ENCODE measurements at places on chromosomes 3 and 15. TPM values are rescaled to one million over a fixed set of nuclear protein-coding genes. Genes with fewer than 3 reads are reported as not detected.

DNA sequence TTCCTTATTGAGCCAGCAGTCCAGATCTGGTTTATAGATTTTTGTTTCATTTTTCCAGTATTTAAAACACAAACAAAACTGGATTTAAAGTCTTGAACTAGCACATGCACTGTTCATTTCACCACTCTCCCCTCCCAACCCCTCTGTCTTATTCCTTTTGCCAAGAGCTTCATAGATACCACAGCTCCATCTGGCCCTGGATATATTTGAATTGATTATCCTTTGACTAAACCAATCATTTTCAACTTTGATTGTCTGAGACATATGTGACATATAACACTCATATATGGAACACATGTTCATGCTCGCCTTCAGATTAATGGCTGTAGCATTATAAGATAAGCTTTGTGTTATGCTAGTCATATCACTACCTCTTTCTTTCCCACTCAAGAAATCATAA is 376.6 kb upstream of the NAALADL2 start:
- no peaks in the 10 kb centered on the region for H3K36me3 ChIP-seq
- H3K4me1 ChIP-seq, result no peaks in the 10 kb centered on the region

DNA sequence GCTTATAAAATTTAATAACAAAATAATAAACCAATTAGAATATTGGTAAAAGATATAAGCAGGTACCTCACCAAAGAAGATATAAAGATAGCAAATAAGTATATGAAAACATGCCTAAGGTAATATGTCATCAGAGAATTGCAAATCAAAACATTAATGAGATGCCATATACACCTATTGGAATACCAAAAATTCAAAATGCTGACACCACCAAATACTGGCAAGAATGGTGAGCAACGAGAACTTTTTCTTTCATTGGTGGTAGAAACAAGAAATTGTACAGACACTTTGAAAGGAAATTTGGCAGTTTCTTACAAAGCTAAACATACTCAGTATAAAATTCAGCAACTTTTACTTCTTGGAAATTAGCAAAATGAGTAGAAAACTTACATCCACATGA is 346.9 kb upstream of the ROBO1 start:
- no peaks in the 10 kb centered on the region for H3K27me3 ChIP-seq
- H3K4me1 ChIP-seq, result no peaks in the 10 kb centered on the region
- no peaks in the 10 kb centered on the region for H3K36me3 ChIP-seq
- no peak overlapping the region for H3K4me3 ChIP-seq
- H3K27ac ChIP-seq, result no peak overlapping the region

DNA sequence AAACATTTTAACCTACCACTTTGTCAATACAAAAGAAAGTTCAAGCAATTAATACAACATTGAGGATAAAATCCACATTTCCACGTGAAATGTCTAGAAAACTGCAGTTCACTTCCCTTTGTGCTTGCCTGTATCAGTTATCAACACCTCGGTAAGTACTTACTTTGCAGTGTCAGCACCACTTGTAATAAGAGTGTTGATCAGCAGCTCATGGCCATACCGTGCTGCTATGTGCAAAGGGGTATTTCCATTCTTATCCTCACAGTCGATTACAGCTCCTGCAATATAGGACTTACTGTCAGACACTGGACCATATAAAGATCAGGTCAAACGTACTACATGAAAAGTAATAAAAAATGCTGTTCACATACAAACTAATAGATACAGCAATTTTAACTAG is 84.4 kb downstream of the ANKRD28 start:
- H3K4me3 ChIP-seq, result no peak overlapping the region
- no peaks in the 10 kb centered on the region for H3K4me1 ChIP-seq
- DNase-seq, result no peak

- H3K27ac ChIP-seq, result peak overlapping the region; percentile 71
- H3K4me1 ChIP-seq, result peaks cover 40% of the 10 kb centered on the region
- no peaks in the 10 kb centered on the region for H3K27me3 ChIP-seq
- no peak overlapping the region for H3K4me3 ChIP-seq
Measured at GRCh38 chr3:58386626-58387365, 46.8 kb downstream of the PDHB start.

DNA sequence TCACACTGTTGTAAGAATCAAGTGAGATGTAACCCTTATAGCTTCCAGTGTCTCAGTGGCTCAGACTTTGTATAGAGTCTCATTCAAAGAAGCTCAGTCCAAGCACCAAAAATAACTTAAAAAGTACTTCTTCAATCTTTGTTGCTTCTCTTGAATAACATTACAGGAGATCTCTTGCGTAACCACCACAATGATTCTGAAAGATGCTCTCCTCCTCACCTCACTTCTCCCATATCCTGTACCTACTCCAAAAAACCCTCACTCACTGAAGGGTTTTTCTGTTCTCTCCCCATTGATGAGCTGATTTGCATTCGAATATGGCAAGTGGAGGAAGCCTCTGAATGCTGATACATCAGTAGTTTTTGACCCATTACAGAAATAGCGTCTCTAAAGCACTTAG is 39.4 kb upstream of the MRPS22 start:
- H3K27me3 ChIP-seq, result no peaks in the 10 kb centered on the region
- no peak overlapping the region for H3K4me3 ChIP-seq
- H3K4me1 ChIP-seq, result no peaks in the 10 kb centered on the region
- no peaks in the 10 kb centered on the region for H3K36me3 ChIP-seq

- DNase-seq, result no peak
- H3K27ac ChIP-seq, result peak overlapping the region; percentile 99
- H3K36me3 ChIP-seq, result peaks cover 2% of the 10 kb centered on the region
- peaks cover 54% of the 10 kb centered on the region for H3K4me1 ChIP-seq
- no peak overlapping the region for H3K4me3 ChIP-seq
- H3K27me3 ChIP-seq, result no peaks in the 10 kb centered on the region
Measured at GRCh38 chr3:184339001-184339400, 1.6 kb downstream of the FAM131A start.

DNA sequence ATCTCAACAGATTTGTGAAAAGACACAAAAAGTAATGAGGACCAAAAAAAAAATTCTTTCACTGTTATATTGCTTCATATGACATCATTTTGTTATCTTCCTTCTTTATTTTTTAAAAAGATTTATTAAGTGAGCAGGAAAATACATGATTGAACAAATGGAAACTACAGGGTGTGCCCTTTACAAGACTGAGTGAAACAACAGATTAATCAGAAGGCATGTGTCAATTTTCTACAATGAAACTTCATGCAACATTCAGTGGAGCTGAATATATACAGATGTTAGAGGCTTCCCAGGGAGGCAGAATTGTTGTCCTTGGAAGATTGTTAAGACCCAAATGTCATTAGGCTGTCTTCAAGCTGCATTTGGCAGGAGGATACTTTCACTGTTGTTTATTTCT is 28.4 kb upstream of the SLC2A2 start:
- DNase-seq, result no peak
- H3K36me3 ChIP-seq, result no peaks in the 10 kb centered on the region
- no peak overlapping the region for H3K4me3 ChIP-seq
- peaks cover 17% of the 10 kb centered on the region for H3K4me1 ChIP-seq
- no peaks in the 10 kb centered on the region for H3K27me3 ChIP-seq

GRCh38 chr3:9019259-9019961 is 56.1 kb upstream of the RAD18 start:
- H3K27me3 ChIP-seq, result no peaks in the 10 kb centered on the region
- DNase-seq, result no peak
- H3K36me3 ChIP-seq, result no peaks in the 10 kb centered on the region
- no peak overlapping the region for H3K4me3 ChIP-seq
- H3K27ac ChIP-seq, result no peak overlapping the region

GRCh38 chr3:4564270-4564669 is 71.1 kb downstream of the ITPR1 start:
- no peak overlapping the region for H3K27ac ChIP-seq
- no peaks in the 10 kb centered on the region for H3K36me3 ChIP-seq
- H3K27me3 ChIP-seq, result no peaks in the 10 kb centered on the region
- no peak for DNase-seq
- H3K4me1 ChIP-seq, result no peaks in the 10 kb centered on the region

- no peaks in the 10 kb centered on the region for H3K4me1 ChIP-seq
- no peak overlapping the region for H3K27ac ChIP-seq
- H3K27me3 ChIP-seq, result no peaks in the 10 kb centered on the region
- no peak overlapping the region for H3K4me3 ChIP-seq
- DNase-seq, result no peak
- no peaks in the 10 kb centered on the region for H3K36me3 ChIP-seq
Measured at GRCh38 chr3:73866846-73867245, 242.1 kb upstream of the PDZRN3 start.

DNA sequence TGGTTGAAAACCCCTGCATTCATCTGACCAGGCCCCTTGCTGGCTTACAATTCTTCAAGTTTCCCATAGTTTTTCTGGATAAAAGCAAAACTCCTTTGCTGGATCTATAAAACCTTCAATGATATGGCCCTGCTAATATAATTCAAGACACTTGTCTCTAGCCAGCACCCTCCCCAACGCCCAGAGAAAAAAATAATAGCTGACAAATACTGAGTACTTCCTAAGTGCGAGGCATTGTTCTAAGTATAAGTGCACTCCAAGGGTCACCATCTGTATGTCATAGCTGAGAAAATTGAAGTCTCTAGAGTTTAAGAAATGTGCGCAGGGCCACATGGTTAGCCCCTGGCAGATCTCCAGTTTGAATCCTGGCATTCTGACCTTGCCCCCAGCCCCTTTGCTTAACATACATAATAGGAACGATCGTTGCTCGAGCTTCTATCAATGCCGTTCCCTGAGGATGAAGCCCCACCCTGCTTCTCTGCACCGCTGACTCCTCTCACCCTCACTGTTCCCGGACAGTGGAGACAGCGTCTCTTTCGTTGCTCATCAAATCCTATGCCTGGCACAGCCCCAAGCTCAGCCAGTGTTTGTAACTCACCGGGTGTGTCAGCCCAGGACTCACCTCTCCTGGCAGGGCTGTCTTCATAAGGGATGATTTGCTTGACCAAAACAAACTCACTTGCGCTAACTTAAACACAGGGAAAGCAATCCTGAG is 377.1 kb upstream of the PROK2 start:
- no peak overlapping the region for H3K27ac ChIP-seq
- no peaks in the 10 kb centered on the region for H3K4me1 ChIP-seq
- DNase-seq, result peak; percentile 34
- peaks cover 4% of the 10 kb centered on the region for H3K27me3 ChIP-seq
- H3K36me3 ChIP-seq, result no peaks in the 10 kb centered on the region

GRCh38 chr15:40046721-40047414 is 7.9 kb upstream of the SRP14 start:
- H3K27me3 ChIP-seq, result no peaks in the 10 kb centered on the region
- H3K4me1 ChIP-seq, result peaks cover 25% of the 10 kb centered on the region
- H3K4me3 ChIP-seq, result no peak overlapping the region
- H3K36me3 ChIP-seq, result no peaks in the 10 kb centered on the region
- DNase-seq, result peak; percentile 76
- peak overlapping the region; percentile 60 for H3K27ac ChIP-seq

- no peaks in the 10 kb centered on the region for H3K36me3 ChIP-seq
- H3K4me3 ChIP-seq, result no peak overlapping the region
- no peaks in the 10 kb centered on the region for H3K4me1 ChIP-seq
- H3K27ac ChIP-seq, result no peak overlapping the region
- H3K27me3 ChIP-seq, result peaks cover 1% of the 10 kb centered on the region
Measured at GRCh38 chr3:115699706-115700105, 76.4 kb downstream of the GAP43 start.

- H3K27me3 ChIP-seq, result no peaks in the 10 kb centered on the region
- no peak for DNase-seq
- H3K4me1 ChIP-seq, result no peaks in the 10 kb centered on the region
- no peak overlapping the region for H3K4me3 ChIP-seq
- no peak overlapping the region for H3K27ac ChIP-seq
Measured at GRCh38 chr3:152151216-152151876, 117.4 kb upstream of the MBNL1 start.

GRCh38 chr15:39774688-39775267 is 7.9 kb downstream of the FSIP1 start:
- no peaks in the 10 kb centered on the region for H3K4me1 ChIP-seq
- H3K36me3 ChIP-seq, result no peaks in the 10 kb centered on the region
- H3K27ac ChIP-seq, result no peak overlapping the region

- no peaks in the 10 kb centered on the region for H3K27me3 ChIP-seq
- H3K36me3 ChIP-seq, result no peaks in the 10 kb centered on the region
- H3K4me3 ChIP-seq, result no peak overlapping the region
- no peak overlapping the region for H3K27ac ChIP-seq
Measured at GRCh38 chr15:66566963-66567531, 1.2 kb upstream of the LCTL start.

GRCh38 chr15:92803852-92804609 is 96.1 kb upstream of the CHD2 start:
- peak overlapping the region; percentile 38 for H3K27ac ChIP-seq
- peak; percentile 28 for DNase-seq
- H3K4me3 ChIP-seq, result no peak overlapping the region
- no peaks in the 10 kb centered on the region for H3K36me3 ChIP-seq
- H3K27me3 ChIP-seq, result no peaks in the 10 kb centered on the region

- no peaks in the 10 kb centered on the region for H3K36me3 ChIP-seq
- no peak overlapping the region for H3K27ac ChIP-seq
- DNase-seq, result no peak
- no peak overlapping the region for H3K4me3 ChIP-seq
- no peaks in the 10 kb centered on the region for H3K4me1 ChIP-seq
Measured at GRCh38 chr3:124636101-124636862, 94.0 kb upstream of the UMPS start.

- H3K4me3 ChIP-seq, result no peak overlapping the region
- H3K27me3 ChIP-seq, result no peaks in the 10 kb centered on the region
- H3K27ac ChIP-seq, result no peak overlapping the region
- no peaks in the 10 kb centered on the region for H3K36me3 ChIP-seq
Measured at GRCh38 chr3:130843441-130843840, 50.4 kb upstream of the ATP2C1 start.

DNA sequence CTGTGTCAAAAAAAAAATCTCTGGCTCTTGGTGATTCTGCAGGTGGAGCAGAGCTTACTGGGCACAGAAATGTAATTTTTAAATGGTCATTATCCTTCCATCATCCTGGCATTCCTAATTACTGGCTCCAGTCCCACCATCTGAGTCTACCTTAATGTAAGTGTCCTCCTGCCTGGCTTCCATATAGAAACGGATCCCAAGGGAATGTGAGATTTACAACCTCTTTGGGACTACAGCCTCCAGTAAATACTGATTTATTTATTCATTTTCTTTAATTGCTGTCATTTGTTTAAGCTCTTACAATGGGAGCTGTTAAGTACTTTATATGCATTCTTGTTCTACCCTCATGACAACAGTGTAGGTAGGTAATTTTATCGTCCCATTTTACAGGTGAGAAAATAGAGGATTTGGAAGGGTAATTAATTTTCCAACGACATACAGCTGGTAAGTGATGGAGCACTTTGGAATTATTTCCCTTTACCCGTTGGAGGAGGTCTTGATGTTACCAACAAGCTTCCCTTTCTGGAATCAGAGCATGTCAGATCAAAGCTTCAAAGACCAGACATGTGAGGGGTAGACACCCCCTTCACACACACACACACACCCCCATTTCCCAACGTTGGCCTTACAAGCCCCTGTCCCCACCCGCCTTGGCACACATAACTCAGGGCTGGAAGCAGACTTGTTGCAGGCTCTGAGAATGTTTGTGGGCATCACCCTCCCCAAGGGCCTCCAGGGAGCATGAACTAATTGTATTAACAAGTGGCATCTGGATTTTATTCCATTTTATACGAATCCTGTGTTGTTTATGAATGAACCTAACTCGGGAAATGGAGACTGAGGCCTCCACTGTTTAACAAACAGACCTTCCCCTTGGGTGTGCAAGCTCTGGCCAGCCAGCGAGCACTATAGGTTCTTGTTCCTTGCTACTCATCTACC is 116.9 kb downstream of the ALDH1A2 start:
- DNase-seq, result no peak
- H3K27me3 ChIP-seq, result no peaks in the 10 kb centered on the region
- no peak overlapping the region for H3K4me3 ChIP-seq
- H3K27ac ChIP-seq, result no peak overlapping the region
- peaks cover 6% of the 10 kb centered on the region for H3K4me1 ChIP-seq

The TP63 gene
- total RNA-seq, result not detected

The ZMYND10 gene
- 0.51 TPM for total RNA-seq

The TEX55 gene
- total RNA-seq, result not detected

The SHC4 gene
- not detected for total RNA-seq

Measured in endothelial cell of umbilical vein (primary cell).